Astrocyte of the spinal cord (primary cell): ENCODE measurements at places on chromosomes 2 and 18.

- DNase-seq = peak; percentile 23
These were observed 1.4 kb downstream of the DOCK10 start for GRCh38 chr2:225040856-225041206.

DNA sequence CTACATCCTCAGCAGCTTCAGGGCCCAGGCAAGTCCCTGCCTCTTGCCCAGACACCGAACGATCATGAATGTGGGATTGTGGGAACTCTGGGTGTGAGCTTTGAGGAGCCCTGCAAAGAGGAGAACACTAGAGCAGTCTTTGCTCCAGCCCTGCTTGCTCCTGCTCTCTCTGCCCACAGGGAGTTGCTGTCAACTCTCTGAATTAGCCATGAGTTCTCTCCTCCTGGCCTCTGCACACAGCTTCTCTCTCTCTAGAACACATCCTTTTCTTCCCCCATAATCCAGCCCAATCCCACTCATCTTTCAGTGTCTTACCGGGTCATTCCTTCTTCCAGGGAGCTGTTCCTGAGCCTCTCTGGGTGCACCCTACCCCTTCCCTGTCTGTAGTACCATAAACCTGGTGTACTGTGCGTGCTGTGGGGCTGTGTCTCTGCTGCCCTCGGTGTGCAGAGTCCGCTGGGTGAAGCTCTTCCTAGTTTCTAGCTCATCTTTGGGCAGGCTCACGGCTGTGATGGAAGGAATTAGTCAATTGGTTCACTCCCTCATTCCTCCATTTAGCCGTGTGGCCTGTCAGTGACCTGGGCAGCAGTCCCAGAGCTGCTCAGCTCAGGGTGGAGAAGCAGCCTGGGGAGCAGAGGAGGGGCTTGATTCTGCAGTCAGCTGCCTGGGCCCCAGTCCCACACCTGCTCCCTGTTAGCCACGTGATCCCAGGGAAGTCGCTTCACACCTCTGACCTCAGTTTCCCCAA, 132.9 kb upstream of the HDAC4 start:
- no peak for DNase-seq

- no peak for DNase-seq
These were observed 1.8 kb downstream of the EVX2 start for GRCh38 chr2:176081837-176082524.

- peak; percentile 40 for DNase-seq
These were observed 20.4 kb upstream of the BCL2 start for GRCh38 chr18:63339920-63340484.

- no peak for DNase-seq
These were observed 204.2 kb downstream of the AGAP1 start for GRCh38 chr2:235698028-235698427.

DNA sequence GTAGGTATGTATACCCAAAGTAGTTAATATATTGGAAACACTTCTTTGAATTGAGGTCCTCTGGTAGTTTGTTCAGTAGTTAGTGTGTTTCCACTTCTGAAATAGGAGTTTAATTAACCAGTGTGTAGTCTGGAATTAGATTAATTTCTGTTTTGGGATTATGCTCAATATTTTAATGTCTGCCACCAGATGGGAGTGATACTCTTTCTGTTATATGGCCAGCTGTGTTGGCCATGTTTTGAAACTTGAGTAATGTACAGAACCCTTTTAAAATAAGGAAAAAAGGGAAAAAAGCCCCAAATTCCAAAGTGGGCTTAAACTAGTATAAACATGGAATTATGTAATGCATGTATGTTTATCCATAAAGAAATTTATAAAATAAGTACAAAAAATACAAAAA, 147.7 kb downstream of the CTNNA2 start:
- no peak for DNase-seq

GRCh38 chr2:40584432-40584831, 132.5 kb upstream of the SLC8A1 start:
- DNase-seq = peak; percentile 4
